Mucosa of descending colon (tissue), 3 donors: ENCODE measurements at places on chromosomes 6 and 20. TPM values are rescaled to one million over a fixed set of nuclear protein-coding genes. Genes with fewer than 3 reads are reported as not detected.

The NDRG3 gene
- 23.5 TPM for total RNA-seq

The SMPDL3A gene
- total RNA-seq: 192 TPM

The KCNB1 gene
- 2.3 TPM for total RNA-seq

The CMTR1 gene
- total RNA-seq: 49.8 TPM

The SOD2 gene
- total RNA-seq: 400 TPM

The ROS1 gene
- total RNA-seq: 1.0 TPM

The IER3 gene
- total RNA-seq: 64.0 TPM

The CST3 gene
- total RNA-seq: 763 TPM

The TAAR9 gene
- not detected for total RNA-seq

The PROKR2 gene
- total RNA-seq: not detected

The OR2J3 gene
- not detected for total RNA-seq

GRCh38 chr6:38173909-38174308 is 354.4 kb downstream of the ZFAND3 start:
- DNase-seq: no peak

DNA sequence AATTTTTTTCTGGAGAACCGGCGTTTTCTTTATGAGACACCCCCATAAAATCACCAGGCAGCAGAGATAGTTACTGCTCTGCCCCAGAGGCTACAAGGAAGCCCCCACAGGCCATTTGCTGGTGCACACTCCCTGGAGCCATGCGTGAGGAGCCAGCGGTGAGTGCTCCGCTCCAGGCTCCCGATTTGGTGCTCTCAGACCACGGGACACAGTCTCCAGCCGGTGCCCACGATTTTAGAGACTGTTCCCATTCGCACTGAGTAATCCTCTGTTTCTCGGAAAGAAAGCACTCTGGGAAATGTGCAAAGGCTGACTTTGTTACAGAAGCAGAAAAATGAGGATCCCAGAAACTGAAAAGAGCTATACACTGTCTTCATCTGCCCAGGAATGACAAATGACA is 104.9 kb downstream of the RNASET2 start:
- no peak for DNase-seq

DNA sequence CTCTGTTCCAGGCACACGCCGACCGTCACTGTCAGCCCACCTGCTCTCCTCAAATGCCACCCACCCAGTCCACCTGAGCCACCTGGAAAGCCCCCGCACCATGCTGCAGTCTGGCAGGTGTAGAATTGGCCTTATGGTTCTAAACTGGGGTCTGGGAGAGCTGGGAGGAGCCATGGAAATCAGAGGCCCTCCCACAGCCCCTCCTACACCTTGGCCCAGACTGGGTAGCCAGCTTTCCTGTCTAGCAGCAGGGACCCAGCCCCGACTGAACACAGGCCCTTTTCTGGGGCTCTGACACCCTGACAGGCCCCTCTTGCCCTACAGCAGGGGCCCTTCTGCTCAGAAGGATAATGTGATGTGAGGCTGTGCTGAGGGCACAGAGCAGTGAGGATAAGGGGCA is 31.1 kb downstream of the LRFN2 start:
- no peak for DNase-seq

- DNase-seq: no peak
These were observed 215.5 kb upstream of the LAMP5 start for GRCh38 chr20:9298906-9299305.

DNA sequence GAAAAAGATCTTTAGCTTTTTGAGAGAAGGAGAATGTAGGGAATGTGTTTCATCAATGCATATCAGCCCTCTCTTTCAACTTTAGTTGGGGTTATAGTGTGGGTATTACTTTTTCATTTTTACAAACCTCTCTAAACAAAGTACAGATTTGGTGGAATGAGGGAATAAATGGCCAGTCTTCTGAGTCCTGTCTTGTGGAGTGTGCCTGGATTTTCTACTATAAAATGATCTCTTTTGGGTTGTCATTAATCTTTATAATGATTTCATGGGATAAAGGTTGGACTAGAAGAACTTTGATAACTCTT is 209.3 kb downstream of the RNF144B start:
- DNase-seq: no peak

DNA sequence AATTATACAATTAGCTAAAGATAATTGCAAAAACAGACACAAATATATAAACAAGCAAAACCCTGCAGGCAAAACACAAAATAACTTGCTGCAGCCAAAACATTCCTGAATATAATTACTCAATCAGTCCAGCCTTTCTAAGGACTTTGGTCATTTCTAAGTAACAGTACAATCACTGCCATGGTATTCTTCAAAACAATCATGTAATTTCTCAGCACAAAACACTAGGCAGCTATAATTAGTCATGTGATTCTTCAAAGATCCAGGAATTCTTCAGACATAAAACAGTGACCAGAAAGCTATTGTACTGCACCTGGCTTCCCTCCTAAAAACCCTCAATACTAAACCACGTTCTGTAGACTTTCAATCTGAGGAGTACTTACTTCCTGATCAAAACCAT is 881.1 kb downstream of the EPHA7 start:
- DNase-seq: no peak

DNA sequence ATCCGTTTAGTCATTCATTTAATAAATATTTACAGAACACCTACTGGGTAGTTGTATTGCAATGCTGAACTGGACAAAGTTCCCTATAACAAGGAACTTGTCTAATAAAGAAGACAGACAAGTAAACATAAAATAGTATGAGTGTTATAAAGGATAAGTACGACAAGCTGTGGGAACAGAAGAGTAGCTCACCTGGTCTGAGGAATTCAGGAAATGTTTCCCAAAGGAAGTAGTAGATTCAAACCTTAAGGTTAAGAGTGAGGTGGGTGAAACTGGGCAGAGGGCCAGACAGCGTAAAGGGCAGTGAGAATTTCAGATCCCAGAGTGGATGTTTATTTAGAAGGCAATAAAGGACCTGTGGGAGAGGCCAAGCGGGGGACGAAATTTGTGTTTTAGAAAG is 72.3 kb upstream of the CD2AP start:
- peak; percentile 82 for DNase-seq

DNA sequence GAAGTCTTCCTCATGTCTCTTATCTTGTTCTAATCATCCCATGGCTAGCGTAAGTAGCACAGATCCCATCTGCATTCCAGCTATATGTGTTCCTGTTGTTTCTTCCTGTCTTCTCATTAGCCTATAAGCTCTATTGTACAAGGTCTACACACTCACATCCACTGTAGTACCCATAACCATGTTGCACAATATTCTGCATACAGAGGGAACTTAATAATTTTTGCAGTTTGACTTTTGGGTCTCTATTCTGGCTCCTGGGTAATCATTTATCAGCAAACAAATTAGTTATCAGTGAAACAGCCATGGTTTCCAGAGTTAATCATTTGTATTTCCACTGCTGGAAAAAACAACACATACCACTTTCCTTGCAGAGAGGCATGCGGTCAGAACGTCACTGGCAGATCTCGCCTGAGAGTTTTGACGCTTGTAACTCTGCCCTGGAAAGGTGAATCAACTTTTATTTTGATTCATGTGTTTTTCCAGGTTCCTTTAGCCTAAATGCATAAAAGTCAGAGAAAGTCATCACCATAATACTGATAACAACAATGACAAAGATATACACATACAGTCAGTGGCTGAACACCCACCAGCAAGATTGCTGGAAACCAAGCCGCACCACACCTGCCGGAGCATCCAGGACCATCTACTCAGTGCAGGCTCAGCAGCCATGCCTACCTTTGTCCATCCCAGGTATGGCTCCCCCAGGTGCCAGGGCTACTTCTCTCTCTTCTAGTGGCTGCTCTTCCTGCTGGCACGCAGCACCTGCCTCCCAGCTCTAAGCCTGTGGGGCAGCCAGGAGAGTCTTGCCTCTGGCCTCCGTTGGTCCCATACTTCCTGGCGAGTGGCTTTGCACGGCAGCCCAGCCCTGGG is 158.2 kb downstream of the QRSL1 start:
- no peak for DNase-seq

GRCh38 chr6:148698671-148699180 is 48.1 kb upstream of the UST start:
- no peak for DNase-seq

- DNase-seq: no peak
These were observed 80.7 kb downstream of the HIVEP1 start for GRCh38 chr6:12092762-12093161.

GRCh38 chr6:45592991-45593390 is 215.3 kb upstream of the SUPT3H start:
- DNase-seq: no peak

DNA sequence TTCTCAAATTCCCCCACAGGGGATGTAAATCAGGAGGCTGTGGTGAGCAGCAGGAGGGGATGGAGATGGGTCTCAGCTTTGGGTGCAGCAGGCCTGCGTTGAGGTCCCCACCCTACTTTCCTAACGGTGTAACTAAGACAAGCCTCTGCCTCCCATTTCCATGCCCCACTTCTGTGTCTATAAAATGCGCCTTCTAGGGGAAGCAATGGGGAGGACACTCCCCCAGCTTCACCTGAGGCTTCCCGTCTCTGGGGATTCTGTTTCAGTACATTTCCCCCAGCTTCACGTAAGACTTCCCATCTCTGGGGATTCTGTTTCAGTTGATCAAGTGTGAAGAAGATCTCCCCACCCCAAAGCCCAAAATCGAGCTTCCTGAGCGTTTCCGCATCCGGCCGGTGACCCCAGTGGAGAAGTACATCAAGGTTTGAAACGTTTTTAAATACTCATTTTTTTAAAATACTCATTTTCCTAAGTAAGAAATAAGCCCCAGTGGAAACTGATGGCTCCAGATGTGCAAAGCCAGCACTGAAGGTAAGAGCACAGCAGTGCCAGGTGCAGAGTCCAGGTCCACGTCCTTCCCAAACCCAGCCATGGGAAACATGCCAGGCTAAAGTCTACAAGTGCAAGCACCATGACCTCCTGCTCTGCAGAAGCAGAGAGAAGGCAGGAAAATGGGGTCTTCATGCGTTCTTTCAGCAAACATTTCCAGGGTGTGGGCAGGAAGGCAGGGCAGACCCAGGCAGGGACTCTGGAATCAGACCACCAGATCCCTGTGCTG is 73.1 kb downstream of the ANKRD60 start:
- DNase-seq: no peak

- DNase-seq: no peak
These were observed 217.1 kb upstream of the MAP3K7 start for GRCh38 chr6:90803956-90804355.

DNA sequence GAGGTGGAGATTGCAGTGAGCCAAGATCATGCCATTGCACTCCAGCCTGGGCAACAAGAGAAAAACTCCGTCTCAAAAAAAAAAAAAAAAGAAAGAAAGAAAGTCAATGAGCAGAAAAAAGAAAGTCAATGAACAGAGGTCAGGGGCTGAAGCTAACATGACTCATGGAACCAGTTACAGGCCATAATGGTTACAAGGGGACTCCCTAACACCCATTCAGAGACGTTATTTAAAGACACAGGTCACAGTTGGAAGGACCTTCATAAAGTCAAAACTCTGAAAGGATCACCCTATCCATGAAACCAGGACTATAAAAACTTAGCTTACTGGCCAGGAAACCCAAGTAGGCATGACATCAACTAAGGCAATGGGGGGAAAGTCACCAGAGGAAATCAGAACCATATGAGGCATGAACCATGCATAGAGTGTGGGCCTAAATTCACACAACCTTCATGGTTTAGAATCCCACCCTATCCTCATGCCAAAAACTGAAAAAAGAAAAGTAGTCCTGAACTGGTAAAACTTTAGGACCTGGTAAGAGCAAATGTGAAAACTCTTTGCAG is 18.2 kb downstream of the FBXL4 start:
- no peak for DNase-seq

DNA sequence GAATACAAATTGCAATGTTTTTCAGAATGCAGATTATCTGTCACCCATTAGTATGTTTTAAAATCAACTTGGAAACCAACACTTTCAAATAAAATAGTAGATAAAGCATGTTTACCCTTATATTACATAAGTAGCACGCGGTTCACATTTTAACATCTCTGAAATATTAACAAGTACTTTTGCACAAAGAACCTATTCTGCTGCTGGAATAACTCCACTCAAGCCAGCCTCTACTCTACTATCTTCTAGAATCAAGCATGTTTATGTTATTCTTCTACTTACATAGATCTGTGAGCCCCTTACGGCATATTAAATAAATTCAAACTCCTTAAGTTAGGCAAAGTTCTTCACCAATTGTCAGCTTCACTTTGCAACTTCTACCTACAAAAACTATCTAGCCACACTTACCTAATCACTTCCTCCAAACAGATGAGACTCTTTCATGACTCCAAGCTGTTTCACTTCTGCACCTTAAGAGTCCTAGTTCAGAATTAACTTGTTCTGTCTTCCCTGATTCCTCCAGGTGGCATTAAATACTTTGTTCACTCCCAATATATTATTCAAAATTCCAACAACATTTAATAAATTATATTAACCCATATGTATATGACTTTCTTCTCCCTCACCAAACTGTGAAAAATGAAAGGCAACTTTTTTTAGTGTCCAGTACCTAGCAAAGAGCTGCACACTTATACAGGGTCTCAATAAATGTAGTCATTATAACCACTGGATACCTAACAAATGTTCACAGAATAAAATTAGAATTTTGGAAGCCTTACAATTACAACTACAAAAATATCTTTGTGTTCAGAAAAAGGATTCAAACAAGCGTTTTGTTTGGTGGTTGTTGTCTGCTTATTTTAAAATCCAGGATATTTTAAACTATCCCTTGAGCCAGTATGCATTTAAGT is 12.1 kb downstream of the CEP85L start:
- no peak for DNase-seq

DNA sequence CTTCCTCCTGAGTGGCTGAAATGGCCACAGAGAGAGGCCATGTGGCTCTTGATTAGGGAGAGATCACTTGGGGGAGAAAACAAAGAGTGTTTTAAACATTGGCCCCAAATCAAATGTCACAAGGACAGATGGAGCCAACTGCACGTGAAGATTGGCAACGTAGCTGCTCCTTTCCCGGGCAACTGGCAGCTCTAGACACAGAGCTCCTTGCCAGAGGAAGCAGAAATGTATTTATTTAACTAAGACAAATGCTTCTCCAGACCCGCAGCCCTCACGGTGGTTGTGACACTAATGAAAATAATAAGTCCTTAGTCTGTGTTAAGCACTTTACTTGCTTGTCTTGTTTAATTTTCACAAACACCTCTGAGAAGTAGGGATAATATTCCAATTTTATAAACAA is 49.6 kb upstream of the DSN1 start:
- DNase-seq: no peak

- no peak for DNase-seq
These were observed 112.4 kb downstream of the ARMC2 start for GRCh38 chr6:108960601-108961000.

DNA sequence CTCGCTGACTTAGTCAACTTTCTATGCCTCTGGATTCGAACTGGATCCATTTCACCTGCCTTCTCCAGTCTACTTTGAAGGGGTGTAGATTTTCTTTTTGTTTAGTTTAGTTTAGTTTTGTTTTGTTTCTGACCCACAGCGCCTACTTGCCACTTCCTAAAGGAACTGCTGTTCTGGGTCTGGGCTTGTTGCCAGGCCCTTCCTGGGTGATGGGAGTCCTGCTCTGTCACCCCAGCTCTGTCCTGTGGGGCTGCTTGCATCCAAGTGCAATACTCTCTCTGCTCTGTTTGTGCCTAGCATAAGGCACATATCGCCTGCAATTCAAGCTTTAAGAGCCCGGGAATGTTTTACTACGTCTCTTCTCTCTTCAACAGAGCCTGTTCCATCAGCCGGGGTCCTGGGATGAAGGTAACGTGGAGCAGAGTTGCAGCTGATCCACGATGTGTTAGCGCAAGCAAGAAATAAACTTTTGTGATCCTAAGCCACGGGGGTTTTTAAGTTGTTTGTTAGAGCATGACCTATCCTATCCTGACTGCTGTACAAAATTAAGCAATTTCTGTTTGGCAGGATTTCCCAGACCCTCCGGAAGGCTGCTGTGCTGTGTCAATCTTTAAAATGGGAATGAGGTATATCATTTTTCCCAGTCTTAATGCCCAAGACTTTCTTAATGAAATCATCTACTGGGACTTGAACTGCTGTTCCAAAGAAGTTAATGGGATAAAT is 30.9 kb upstream of the TAGAP start:
- DNase-seq: no peak
